Uterus (tissue), 4 donors: ENCODE measurements at places on chromosomes 6 and 20. TPM values are rescaled to one million over a fixed set of nuclear protein-coding genes. Genes with fewer than 3 reads are reported as not detected.

ENPP5 gene
- total RNA-seq, result 8.1 TPM

PPP1R16B gene
- 15.8 TPM for total RNA-seq

TAGAP gene
- total RNA-seq, result 4.1 TPM

CLVS2 gene
- total RNA-seq, result 11.6 TPM

PLCG1 gene
- 38.8 TPM for total RNA-seq

ULBP2 gene
- total RNA-seq, result 0.21 TPM

WFDC12 gene
- not detected for total RNA-seq

GRCh38 chr6:71248306-71248765 is 40.3 kb upstream of the OGFRL1 start:
- no peak overlapping the region for H3K4me3 ChIP-seq
- no peaks in the 10 kb centered on the region for H3K36me3 ChIP-seq
- H3K4me1 ChIP-seq, result no peaks in the 10 kb centered on the region
- H3K27me3 ChIP-seq, result no peaks in the 10 kb centered on the region

GRCh38 chr20:35555951-35556645 is 14.2 kb downstream of the ERGIC3 start:
- H3K27me3 ChIP-seq, result no peaks in the 10 kb centered on the region
- no peak overlapping the region for H3K27ac ChIP-seq
- H3K4me1 ChIP-seq, result no peaks in the 10 kb centered on the region
- H3K36me3 ChIP-seq, result no peaks in the 10 kb centered on the region
- DNase-seq, result no peak

GRCh38 chr6:36028877-36029324 is 1.3 kb downstream of the MAPK14 start:
- peaks cover 4% of the 10 kb centered on the region for H3K4me1 ChIP-seq
- H3K27me3 ChIP-seq, result no peaks in the 10 kb centered on the region
- peak overlapping the region; percentile 86 for H3K27ac ChIP-seq
- DNase-seq, result peak; percentile 71
- H3K36me3 ChIP-seq, result no peaks in the 10 kb centered on the region

- H3K36me3 ChIP-seq, result no peaks in the 10 kb centered on the region
- peaks cover 4% of the 10 kb centered on the region for H3K4me1 ChIP-seq
- DNase-seq, result no peak
- H3K4me3 ChIP-seq, result no peak overlapping the region
- no peaks in the 10 kb centered on the region for H3K27me3 ChIP-seq
- peak overlapping the region; percentile 98 for H3K27ac ChIP-seq
Measured at GRCh38 chr6:41732591-41733359, 2.6 kb downstream of the TFEB start.

DNA sequence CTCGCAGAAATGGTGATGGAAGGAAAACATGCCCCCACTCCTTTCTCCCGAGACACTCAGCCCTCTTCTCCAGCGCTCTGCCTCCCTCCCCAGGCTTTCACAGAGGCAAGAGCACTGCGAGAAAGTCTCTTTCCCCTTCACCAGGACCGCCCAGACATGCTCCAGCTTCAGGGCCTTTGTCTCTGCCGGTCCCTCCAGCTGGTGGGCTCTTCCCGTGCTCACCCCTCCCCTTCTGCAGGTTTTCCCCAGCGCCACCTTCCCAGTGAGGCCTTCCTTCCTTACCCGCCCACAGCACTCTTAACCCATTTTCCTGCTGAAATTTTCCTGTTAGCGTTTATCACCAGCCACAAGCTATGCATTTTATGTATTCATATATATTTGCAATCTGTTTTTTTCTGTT is 86.2 kb downstream of the TFAP2C start:
- H3K36me3 ChIP-seq, result no peaks in the 10 kb centered on the region
- no peaks in the 10 kb centered on the region for H3K27me3 ChIP-seq
- no peak for DNase-seq
- H3K27ac ChIP-seq, result no peak overlapping the region
- no peak overlapping the region for H3K4me3 ChIP-seq

DNA sequence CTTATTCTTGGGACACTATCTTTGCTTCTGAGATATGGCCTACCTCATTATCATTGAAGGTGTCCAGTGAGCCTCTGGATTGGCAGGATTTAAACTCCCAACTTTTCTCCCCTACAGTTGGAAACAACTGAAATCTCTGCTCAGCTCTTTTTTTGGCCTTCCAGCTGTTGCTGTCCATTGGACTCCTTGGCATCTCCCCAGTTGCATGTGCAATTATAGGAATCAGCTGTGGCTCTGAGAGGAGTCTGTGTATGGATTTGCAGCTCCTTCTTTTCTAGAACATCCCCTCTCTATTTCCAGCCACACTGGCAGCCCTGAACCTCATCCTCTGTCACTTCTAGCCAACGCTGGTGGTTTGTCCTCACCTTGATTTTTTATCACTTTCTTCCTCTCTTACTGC is 21.2 kb downstream of the RAB22A start:
- peak; percentile 29 for DNase-seq
- H3K4me3 ChIP-seq, result no peak overlapping the region
- no peaks in the 10 kb centered on the region for H3K27me3 ChIP-seq
- H3K4me1 ChIP-seq, result no peaks in the 10 kb centered on the region
- no peak overlapping the region for H3K27ac ChIP-seq

DNA sequence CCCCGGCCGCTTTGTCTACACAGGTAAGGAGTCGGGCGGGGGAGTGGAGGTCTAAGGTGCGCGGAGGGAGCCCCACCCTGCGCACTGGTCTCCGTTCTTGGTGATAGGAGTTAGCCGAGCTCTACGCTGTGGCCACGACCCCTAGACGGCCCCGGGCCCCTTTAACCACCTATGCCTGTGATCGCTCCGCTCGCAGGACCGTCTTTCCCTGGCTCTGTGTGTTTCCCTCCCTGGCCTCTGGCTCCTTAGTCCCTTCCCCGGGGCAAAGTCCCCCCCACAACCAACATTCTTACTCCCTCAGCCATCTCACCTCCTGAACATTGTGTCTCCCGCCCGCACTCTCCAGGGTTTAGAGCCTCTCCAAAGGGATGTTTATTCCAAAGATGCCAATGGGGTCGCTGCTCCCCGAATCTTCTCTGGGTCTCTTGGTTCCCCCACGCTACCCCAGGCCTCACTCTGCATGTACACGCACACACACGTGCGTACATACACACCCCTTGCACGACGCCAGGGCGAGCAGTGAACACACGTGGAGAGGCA is 50.4 kb downstream of the CPXM1 start:
- H3K36me3 ChIP-seq, result no peaks in the 10 kb centered on the region
- no peak overlapping the region for H3K4me3 ChIP-seq
- H3K4me1 ChIP-seq, result peaks cover 10% of the 10 kb centered on the region
- H3K27ac ChIP-seq, result no peak overlapping the region

DNA sequence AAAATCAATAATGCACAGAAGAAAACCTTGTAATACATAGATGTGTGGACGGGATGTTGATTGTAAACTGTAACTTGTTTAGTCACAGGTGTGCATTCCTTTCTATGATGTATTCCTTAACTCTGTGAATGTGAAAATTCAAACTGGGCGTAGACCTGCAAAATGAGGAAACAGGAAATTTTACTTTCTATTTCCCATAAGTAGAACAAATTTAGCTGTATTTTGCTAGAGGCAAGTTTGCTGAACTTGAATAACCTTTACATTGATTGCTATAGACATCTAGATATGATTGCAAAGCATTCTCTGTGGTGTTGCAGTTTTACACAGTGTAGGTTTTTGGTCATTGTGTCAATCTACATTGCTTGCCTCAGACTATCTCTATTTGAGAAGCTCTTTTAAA is 368.4 kb upstream of the MAN1A1 start:
- no peak for DNase-seq
- no peaks in the 10 kb centered on the region for H3K36me3 ChIP-seq
- H3K27ac ChIP-seq, result no peak overlapping the region

GRCh38 chr6:82144852-82145340 is 102.6 kb downstream of the IBTK start:
- H3K4me1 ChIP-seq, result no peaks in the 10 kb centered on the region
- H3K36me3 ChIP-seq, result no peaks in the 10 kb centered on the region
- DNase-seq, result peak; percentile 25
- no peak overlapping the region for H3K27ac ChIP-seq
- H3K4me3 ChIP-seq, result no peak overlapping the region

DNA sequence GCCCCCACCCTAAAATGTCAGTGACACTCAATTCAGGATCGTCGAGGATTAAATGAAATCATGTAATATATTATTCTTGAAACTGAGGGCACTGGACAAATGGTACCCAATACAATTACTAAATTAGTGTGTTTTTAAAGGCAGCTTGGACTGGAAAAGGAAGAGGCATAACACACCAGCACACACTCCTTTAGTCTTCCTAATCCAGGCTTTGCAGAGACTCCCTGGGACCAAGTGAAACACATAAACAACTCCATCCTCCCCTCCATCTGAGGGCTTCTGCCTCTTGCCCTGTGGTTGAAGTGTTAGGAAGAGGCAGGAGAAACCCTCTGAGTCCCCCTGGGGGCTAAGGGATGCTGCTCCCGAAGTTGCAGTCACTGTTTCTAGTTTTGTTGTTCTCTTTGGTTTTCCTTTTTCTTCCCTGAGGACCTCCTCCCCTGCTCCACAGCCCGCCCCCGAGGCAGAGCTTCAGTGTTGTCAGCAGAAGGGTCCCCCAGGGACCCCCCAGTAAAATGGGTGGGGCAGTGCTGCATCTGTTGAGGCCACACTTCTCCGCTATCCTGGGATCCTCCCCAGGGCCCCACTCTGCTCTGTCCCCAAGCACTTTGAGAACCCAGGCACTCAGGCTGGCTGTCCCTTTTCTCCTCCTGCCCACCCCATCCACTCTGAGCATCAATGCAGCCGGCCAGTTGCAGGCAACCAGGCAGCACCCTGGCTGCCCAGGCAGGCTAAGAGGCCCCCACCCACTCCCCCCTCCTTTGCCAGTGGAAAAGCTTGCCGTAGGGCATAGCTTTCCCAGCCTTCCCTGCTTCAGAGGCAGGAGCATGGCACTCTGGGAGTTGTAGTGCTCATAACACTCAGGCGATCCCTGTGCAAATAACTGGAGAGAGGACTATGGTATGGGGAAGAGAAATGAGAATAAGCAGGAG is 5.9 kb downstream of the TMEM63B start:
- DNase-seq, result no peak
- H3K27me3 ChIP-seq, result no peaks in the 10 kb centered on the region
- peaks cover 10% of the 10 kb centered on the region for H3K4me1 ChIP-seq
- H3K4me3 ChIP-seq, result no peak overlapping the region
- peak overlapping the region; percentile 8 for H3K27ac ChIP-seq
- no peaks in the 10 kb centered on the region for H3K36me3 ChIP-seq

DNA sequence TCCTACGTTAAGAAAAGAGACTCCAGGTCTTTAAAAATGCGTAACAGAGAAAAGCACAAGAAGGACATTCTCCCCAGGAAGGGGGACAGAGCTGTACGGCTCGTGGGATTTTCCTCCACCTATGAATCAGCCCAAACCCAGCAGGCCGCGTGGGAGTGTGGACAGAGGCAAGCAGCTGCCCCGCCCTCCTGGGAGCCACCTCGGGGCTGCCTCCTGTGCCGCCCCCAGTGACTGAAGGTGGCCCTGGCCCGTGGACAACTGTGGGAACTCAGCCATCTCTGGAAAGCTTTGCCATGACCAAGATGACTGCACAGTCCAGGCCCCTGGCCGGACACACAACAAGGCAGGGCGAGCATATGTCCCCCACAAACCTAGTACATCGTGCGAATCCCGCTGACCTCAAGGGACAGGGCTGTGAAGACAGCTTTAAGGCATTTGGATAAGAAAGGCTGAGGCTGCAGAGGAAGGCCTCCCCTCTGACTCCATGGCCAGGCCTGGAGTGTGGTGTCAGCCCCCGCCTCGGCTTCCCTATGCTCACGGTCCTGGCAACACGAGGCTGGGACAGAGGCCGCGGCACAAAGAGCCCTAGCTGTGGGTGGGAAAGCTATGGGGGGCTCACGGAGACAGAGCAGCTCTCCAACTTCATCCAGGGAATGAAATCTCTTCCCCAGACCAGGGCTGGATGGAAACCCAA is 26.9 kb downstream of the PXDC1 start:
- no peak overlapping the region for H3K27ac ChIP-seq
- no peak for DNase-seq
- no peaks in the 10 kb centered on the region for H3K36me3 ChIP-seq
- no peaks in the 10 kb centered on the region for H3K27me3 ChIP-seq

DNA sequence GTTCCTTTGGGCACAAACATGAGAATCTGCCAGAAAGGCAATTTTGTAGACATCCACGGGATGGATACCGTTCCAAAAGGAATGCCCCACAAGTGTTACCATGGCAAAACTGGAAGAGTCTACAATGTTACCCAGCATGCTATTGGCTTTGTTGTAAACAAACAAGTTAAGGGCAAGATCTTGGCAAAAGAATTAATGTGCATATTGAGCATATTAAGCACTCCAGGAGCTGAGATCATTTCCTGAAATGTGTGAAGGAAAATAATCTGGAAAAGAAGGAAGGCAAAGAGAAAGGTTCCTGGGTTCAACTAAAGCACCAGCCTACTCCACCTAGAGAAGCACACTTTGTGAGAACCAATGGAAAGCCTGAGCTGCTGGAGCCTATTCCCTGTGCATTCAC is 103.9 kb upstream of the ARG1 start:
- no peaks in the 10 kb centered on the region for H3K36me3 ChIP-seq
- H3K4me1 ChIP-seq, result no peaks in the 10 kb centered on the region
- no peak overlapping the region for H3K4me3 ChIP-seq
- no peak overlapping the region for H3K27ac ChIP-seq

DNA sequence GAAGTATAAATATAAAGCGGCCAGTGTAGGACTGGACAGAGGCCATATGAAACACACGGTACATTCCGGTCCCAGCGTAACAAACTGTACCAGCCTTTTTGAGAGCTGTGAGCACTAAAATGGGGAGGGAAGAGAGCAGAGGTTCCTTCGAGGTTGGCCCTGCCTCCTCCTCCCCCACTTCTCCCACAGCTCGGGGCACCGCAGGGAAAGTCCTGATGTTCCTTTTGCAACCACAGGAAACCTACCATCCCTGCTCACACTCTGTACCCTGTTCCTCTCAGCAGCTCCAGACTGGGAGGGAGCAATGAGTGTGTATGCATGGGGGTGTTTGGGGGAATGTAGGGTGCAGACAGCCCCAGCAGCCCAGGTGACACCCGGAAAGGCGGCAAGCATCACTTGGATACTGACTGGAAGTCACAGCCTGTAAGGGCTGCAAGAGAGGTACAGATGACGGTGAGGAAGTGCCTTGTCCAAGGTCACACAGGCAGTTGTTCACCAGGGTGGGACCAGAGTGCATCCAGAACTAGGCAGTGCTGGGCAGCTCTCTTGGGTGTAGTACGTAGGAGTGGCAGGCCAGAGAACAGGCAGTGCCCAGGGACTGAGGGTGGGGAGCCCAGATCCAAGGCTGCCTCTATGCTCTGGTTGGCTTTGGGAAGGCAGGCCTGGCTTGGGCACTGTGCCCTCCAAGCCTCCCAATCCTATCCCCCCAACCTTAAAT is 11.0 kb upstream of the ARMC12 start:
- H3K36me3 ChIP-seq, result no peaks in the 10 kb centered on the region
- no peak overlapping the region for H3K4me3 ChIP-seq
- peaks cover 31% of the 10 kb centered on the region for H3K4me1 ChIP-seq
- DNase-seq, result peak; percentile 81
- H3K27ac ChIP-seq, result peak overlapping the region; percentile 100
- no peaks in the 10 kb centered on the region for H3K27me3 ChIP-seq

- no peaks in the 10 kb centered on the region for H3K4me1 ChIP-seq
- no peak for DNase-seq
- H3K27me3 ChIP-seq, result no peaks in the 10 kb centered on the region
- H3K4me3 ChIP-seq, result no peak overlapping the region
- H3K36me3 ChIP-seq, result no peaks in the 10 kb centered on the region
Measured at GRCh38 chr20:36407199-36407733, 101.1 kb downstream of the DLGAP4 start.

GRCh38 chr20:41218466-41218865 is 81.1 kb downstream of the PLCG1 start:
- no peak overlapping the region for H3K27ac ChIP-seq
- H3K4me3 ChIP-seq, result no peak overlapping the region
- DNase-seq, result no peak
- no peaks in the 10 kb centered on the region for H3K4me1 ChIP-seq

GRCh38 chr6:112054555-112055190 is 769 bp downstream of the CCN6 start:
- H3K36me3 ChIP-seq, result no peaks in the 10 kb centered on the region
- no peaks in the 10 kb centered on the region for H3K4me1 ChIP-seq
- no peak overlapping the region for H3K4me3 ChIP-seq
- H3K27ac ChIP-seq, result no peak overlapping the region
- H3K27me3 ChIP-seq, result no peaks in the 10 kb centered on the region
- DNase-seq, result no peak
